Left colon (tissue), 2 donors: ENCODE measurements at places on chromosomes 2 and 18.
A peak's percentile ranks its signal among the peaks of the same experiment; 100 is the strongest.

DNA sequence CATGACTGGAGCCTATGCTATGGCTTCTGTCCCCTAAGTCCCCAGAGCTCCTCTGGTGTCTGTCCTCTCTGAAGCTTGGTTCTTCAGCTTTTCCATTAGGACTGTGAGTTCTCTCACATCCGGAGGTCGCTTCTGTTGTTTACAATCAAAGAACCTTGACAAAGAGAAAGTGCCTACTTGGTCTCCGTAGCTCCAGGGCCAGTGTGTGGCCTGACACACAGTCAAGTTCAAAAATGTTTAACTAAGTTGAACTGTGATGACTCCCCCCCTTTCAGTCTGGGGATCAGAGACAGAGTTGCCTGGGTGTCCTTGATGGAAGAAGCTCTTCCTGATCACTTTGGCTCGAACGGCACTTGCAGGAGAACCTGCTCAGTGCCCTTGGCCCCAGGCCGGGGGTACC lies 26.3 kb upstream of the YWHAQ start:
- no peak for DNase-seq

DNA sequence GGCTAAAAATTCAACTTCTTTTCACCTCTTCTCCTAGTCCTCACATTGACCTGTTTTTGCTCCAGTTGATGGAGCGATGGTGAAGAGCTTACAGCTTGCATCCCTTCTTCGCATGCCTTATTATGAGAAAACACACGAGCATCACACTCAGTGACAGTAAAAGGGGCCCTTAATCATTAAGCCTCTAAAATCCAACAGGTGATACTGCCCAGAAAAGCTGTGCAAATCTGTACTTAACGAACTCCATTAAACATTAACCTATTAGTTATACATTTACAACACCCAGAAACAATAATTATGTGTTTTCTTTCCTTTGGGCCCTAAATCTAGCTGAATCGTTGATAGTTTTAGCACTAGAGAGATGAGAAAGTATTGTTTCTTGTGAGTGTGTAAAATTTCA lies 54.8 kb downstream of the LAMA1 start:
- no peak for DNase-seq

- no peak for DNase-seq
Measured at GRCh38 chr2:43300781-43301583, 74.6 kb upstream of the ZFP36L2 start.

DNA sequence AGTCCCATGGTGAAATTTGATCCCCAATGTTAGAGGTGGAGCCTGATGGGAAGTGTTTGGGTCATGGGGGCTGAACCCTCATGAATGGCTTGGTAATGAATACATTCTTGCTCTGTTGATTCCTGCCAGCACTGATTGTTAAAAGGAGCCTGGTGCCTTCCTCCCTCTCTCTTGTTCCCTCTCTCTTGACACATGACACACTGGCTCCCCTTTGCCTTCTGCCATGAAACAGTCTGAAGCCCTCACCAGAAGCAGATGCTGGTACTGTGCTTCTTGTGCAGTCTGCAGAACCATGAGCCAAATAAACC lies 30.6 kb upstream of the EPC2 start:
- no peak for DNase-seq

DNA sequence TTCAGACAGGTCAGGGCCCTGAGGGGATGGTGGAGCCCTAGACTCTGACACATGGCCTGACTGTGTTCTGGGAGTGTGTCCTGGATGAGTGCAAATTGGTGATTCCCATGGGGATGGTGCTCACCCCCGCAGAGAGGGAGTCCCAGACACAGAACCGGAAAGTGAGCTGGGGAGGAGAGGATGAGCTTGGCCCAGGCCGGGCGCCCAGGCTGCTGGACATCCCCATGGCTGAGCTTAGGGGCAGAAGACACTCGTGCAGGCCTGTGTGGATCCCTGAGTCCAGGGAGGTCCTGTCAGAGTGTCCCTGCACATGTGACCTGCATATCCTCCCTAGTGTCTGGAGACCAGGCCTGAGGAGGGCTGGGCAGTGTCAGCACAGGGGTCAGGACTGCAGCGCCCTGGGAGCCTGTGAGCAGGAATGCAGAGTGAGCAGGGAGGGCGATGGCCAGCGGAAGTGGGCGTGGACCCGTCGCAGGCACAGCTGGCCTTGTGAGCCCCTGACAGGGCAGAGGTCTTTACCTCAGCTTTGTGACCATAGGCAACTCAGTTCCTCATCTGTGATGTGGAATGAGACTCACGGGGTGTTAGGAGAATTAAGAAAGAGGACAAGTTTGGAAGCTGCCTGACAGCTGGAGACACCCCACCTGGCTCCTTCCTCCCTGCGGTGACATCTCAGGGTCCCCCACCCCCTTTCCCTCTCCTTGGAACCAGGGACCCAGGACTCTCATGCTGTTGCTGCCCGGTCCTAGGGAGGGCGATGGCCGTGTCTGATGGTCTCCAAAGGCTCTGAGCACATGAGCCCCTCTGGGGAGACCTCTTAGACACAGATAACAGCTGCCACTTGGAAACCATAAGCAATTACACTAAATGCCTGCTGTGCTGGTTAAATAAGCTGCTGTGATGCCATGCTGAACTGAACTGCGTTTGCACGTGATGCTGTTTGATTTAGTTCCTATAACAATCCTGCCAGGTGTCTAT lies 62.6 kb upstream of the HS6ST1 start:
- DNase-seq: peak; percentile 16

GRCh38 chr18:58886864-58887612 lies 22.4 kb downstream of the ZNF532 start:
- DNase-seq: no peak

GRCh38 chr2:27751377-27751776 lies 20.1 kb upstream of the MRPL33 start:
- no peak for DNase-seq
